ENCODE measurements at places on chromosomes 3 and 15.

GRCh38 chr15:47577000-47577399 lies 140.3 kb upstream of the SEMA6D start:
- DNase-seq, result no peak

- no peak for DNase-seq
Measured at GRCh38 chr3:33392703-33393125, 47.5 kb downstream of the UBP1 start.

- no peak for DNase-seq
Measured at GRCh38 chr3:194871143-194871863, 185.6 kb downstream of the FAM43A start.

DNA sequence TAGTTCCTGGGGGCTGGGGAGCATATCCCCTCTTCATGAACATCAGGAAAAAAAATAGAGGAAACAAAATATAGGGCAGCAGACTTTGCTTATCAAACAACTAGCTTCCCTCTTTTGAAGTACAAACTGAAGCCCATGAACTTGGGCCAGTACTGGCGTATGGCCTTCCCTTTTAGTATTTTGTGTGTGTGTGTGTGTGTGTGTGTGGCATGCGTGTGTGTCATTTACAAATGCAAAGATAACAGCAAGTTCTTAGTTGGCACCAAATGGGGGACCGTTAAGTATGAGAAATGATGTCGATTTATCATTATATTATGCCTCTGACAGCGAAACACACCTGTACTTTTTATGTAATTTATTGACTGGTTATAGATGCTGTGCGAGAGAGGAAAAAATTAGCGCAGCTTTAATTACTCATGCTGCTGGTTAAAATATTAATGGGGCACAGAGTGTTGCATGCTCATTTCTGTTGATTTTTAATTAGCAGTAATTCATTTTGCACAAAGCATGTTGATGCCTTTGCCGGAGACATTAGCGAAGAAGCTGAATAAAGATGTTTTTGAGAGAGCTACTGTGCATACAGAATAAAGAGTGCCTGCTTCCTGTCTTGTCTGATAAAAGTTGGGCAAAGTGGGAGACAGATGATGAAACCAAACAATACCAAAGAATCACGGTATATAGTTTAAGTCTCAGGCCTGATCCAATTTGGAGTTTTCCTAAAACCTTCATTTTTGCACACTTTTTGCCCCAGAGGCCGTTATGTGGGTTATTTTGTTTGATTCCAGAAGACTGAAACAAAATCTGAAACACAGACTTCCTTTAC lies 297.1 kb downstream of the SATB1 start:
- no peak for DNase-seq

- no peak for DNase-seq
Measured at GRCh38 chr15:52102463-52102862, 10.1 kb downstream of the BCL2L10 start.

DNA sequence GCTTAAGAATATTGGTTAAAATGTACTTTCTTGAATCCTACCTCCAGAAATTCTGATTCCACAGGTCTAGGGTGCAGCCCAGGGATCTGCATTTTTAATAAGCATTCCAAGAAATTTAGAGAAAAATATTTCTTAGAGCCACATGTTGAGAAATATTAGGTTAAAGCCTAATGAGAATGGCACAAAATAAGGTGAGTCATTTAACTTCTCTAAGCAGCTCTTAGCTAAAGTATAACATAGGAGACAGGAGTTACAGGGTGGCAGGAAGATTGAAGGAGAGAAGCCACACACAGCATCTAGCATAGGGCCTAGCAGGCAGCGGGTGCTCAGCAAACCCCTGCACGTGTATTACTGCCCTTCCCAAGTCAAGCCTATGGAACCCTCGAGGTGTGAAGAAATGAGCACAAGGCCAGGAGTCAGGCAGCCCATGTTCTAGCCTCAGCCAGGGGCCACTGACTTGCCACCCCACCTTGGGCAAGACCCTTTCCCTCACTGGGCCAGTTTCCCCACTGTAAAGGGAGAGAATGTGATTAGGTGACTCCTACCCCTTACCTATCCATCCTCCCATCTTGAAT lies 197.1 kb upstream of the TLE3 start:
- DNase-seq, result no peak

DNA sequence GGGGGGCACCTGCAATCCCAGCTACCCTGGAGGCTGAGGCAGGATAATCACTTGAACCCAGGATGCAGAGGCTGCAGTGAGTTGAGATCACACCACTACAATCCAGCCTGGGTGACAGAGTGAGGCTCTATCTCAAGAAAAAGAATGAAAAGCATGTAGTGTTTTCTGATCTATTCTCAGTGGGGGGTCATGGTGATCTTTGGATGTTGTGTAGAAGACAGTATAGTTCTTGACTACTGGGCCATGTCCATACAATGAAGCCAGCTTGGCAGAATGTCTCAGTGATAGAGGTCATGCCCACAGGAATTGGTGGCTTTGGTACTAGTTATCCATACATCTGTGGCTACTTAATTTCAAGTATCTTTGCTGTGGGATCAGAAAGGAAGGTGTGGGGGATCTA lies 26.8 kb upstream of the NANOGP8 start:
- no peak for DNase-seq

DNA sequence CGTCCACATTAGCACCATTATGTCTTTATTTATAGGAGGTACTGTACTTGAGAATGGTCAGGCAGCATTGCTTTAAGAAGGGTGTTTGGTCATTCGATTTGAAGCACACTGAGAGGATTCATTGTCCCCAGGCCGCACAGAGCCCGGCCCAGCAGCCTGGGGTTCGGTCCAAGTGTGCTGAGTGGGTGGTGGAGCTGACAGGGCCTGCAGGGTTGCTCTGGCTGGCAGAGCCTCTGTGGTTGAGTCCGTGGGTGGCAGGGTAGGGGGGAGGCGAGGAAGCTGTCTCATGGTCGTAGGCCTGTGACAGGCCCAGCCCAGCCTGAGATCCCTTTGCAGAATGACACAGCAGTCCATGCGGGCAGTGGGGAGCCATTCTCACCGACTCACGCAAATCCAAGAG lies 227.7 kb upstream of the TOPAZ1 start:
- no peak for DNase-seq

DNA sequence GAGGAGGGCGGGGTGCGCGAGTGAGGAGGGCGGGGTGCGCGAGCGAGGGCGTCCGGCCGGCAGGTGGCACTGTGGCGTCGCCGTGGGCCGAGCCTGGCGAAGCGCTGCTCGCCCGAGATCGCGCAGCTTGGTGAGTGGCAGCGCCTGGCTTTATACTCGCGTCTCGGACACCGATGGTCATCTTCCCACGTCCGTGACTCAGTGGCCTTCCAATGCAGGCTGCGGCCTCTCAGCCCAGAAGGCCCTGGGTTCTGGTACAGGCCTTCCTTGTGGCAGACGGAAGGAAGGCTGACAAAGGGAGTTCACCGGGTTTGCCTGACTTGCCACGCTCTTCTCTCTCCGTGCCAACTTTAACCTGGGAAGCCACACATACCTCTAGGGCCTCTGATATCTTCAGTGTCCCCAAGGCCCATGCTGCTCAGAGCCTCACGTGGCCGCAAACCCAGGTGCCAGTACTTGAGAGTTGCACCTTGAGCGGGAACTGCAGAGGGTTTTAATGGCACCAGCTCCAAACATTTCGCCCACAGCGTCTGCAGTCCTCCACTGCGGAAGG lies 195.3 kb upstream of the LYSMD4 start:
- DNase-seq, result peak; percentile 88

GRCh38 chr3:177831361-177831760 lies 634.1 kb upstream of the TBL1XR1 start:
- no peak for DNase-seq

- no peak for DNase-seq
Measured at GRCh38 chr3:54206874-54207273, 84.5 kb downstream of the CACNA2D3 start.

GRCh38 chr3:149751551-149751950 lies 738 bp downstream of the COMMD2 start:
- DNase-seq, result no peak

DNA sequence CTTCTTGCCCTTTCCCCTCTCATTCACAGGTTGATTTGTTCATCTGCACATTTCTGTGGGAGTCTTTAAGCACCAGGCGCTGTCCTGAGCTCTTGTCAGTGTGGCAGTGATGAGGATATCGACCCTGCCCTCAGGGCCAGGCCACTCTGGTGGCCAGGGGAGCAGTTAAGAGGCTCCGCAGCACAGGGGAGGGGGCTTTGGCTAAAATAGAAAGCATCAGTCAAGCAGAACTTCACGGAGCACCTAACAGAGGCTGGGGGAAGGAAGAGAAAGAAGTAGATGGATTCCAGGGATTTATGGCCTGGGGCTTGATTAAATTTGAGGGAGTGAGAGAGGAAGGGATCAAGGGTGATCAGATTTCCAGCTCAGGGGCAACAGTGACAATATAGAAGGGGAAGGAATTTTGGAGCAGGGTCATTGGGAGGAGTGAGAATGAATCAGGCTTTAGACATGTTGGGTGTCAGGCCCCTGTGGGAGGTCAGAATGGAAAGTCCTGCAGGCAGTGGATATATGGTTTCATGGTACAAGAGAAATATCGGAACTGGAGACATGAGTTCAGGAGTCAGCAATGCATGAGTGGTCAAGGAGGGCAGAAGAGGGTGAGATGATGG lies 73.0 kb upstream of the GLCE start:
- DNase-seq, result no peak

DNA sequence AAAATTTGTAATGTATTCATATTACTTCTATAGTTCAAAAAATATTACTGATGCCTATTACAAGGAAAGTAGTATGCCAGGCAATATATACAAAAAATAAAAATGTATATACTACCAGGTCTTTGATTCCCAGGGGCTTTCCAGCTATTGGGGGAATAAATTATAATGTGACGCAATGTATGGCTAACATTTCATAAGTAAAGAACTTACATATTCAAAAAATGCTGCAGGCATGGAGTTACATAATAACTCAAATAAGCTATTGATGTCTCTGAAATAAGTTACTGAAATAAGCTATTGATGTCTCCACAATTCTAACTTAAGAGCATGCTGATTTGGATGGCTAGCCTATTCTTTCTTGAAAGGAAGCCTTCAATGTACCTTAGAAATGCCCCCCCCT lies 30.2 kb downstream of the MCCC1 start:
- no peak for DNase-seq

GRCh38 chr3:13415997-13416793 lies 3.9 kb downstream of the NUP210 start:
- DNase-seq, result no peak

DNA sequence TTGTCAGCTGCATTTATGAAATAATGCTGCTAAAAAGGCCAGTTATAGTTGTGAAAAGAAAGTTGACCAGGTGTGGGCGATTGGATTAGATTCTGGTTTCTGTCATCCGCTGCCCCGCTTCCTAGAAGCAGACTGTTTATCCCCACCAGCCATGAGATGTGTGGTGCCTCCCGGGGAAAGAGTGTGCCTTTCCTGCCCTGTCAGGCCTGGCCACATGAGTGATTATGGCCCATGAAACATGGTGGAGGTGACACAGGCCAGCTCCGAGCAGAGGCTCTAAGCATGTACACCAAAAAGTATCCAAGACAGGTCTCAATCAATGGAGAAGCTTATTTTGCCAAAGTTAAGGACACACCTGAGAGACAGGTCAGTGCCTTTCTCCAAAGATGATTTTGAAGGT lies 85.4 kb upstream of the ABHD2 start:
- DNase-seq, result no peak

- peak; percentile 18 for DNase-seq
Measured at GRCh38 chr15:65032801-65033537, 3.5 kb upstream of the MTFMT start.

DNA sequence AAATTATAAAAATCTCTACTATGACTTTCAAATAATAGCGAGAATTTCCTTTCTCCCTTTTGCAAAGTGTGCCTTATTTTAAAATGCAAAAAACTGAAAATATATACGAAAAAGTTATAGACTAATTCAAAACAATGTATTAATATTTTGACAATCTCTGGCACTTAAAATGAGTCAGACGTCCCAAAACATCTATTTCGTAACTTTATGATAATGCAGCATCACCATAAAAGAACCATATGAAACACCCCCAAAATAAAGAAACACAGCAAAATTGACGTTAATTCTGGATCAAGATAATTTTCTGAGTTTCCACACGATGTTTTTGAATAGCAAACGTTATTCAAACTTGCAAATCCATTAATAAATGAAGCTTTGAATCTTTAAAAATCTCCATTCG lies 1.0 kb downstream of the COPS2 start:
- DNase-seq, result no peak

- peak; percentile 16 for DNase-seq
Measured at GRCh38 chr3:12479919-12480427, 4.3 kb upstream of the TSEN2 start.

DNA sequence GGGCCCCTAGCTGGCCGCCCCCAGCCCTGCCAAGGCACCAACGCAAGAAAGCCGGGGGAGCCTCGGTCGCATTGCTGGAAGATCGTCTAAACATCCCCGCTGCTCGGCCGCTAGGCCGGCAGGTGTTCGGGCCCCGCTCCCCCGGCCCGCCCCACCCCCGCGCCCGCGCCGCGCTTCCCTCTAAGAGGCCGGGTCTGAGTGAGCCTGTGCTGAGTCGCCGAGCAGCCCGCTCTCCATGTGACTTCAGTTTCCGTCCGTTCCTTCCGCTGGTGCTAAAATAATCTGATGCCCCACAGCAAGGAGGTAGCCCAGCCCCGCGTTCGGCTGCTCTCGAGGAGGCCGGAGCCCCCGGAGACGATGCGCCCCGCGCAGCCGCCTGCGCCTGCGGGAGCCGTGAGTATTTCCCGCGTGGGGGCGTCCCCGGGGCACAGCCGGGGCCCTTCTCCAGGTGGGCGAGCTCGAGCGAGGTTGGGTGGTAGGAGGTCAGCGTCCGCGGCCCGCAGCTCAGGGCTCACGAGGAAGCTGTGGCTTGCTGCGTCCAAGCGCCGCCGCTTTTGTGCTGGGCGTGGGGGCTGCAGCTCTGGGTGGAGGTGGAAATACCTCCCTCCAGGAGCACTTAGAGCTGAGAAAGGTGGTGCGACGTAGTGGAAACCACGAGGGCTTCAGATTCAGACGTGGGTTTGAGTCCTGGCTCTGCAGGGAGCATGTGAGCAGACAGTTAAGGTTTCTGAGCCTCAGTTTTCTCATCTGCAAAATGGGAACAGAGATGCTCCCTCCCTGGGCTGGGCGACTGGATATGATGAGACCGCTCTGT lies at the start of gene NRROS:
NRROS (plus strand) TSS at position 212 of the 814 bp plus-strand sequence. CDS start 14,846 bp downstream, outside the sequence.
- peak; percentile 49 for DNase-seq

- DNase-seq, result no peak
Measured at GRCh38 chr15:71549697-71550096, 260.7 kb upstream of the NR2E3 start.

DNA sequence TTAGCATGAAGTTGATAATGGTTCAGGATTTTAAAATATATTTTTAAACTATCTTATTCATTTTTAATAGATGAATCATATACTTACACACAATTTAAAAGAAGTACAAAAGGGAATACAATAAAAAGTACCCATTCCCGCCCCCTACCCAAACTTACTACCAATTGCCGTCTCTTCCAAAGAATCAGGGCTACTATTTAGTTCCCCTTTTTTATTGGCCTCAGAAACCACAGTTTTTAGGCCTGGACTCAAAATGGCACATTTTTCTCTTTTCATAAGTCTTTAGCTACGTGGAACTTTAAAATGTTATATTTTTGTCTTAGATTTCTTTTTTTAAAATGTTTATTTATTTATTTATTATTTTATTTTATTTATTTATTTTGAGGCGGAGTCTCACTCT lies 18.0 kb downstream of the LRRK1 start:
- no peak for DNase-seq
